Stimulated activated CD4-positive, alpha-beta T cell treated with anti-CD3 and anti-CD28 coated beads, Interleukin-1b, Interleukin-23, amount 100 ng/mL, for 4 hours (primary cell): ENCODE measurements at places on chromosomes 4 and X.

DNA sequence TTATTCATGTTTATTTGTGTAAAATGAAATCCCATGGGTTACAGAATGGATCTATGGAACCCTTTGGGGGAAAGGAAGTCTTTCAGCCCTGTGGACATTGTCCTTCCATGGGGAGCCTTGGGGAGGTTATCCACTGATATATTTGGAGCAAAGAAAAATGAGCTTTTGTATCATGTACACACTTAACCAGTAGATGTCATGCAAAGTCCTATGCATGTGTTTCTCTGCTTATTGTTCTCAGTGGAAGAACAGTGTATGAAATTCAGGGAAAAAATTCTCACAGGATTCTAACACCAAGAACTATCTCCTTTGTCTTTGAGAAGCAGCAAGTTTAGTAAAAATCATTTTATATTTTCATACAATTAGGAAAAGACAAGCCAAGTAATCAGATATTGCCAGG is 105.3 kb downstream of the DTHD1 start:
- no peak for DNase-seq

GRCh38 chrX:131063613-131064012 is 5.5 kb downstream of the ARHGAP36 start:
- no peak for DNase-seq

- no peak for DNase-seq
These were observed 24.8 kb downstream of the CYTL1 start for GRCh38 chr4:4994312-4995097.

GRCh38 chr4:128974136-128974581 is 119.2 kb downstream of the SCLT1 start:
- DNase-seq = no peak

DNA sequence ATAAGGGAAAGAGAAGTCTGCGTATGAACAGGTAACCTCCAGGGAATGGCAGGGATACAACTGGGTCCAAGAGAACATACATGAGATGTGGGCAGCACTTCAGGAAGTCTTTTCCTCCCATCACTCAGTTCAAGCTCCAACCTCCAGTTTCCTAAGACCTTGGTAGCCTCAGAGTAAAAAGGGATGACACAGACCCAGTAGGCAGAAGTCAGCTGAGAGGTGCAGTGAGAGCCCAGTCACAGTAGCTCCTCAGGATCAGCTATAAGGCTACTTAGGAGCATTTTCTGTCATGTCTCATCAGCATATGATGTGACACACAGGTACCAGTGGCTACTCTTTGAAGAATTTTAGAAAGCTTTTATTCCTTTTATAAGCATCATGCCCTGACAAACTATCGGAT is 12.5 kb upstream of the STS start:
- no peak for DNase-seq

GRCh38 chr4:7353846-7354610 is 80.7 kb downstream of the PSAPL1 start:
- DNase-seq = no peak

- DNase-seq = no peak
These were observed 240.8 kb downstream of the STK32B start for GRCh38 chr4:5292101-5292500.

DNA sequence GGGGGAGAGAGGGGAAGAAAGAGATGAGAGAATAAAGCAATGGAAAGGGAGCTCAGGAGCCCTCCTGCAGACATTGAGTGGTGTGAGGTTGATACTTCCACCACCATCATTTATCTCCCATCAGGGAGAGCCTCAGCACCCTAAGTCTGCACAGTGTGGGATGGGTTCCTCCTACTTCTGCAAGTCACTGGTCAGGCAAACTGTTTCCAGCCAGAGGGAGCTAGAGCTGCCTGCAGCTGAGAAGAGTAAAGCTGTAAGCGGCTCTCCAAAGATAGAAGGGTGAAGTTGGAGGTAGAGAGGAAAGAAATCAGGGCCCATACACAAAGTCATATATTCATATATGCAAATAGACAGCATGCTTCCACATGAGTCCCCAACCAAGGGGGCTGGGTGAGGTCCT is 21.9 kb upstream of the ZNF81 start:
- DNase-seq = no peak

DNA sequence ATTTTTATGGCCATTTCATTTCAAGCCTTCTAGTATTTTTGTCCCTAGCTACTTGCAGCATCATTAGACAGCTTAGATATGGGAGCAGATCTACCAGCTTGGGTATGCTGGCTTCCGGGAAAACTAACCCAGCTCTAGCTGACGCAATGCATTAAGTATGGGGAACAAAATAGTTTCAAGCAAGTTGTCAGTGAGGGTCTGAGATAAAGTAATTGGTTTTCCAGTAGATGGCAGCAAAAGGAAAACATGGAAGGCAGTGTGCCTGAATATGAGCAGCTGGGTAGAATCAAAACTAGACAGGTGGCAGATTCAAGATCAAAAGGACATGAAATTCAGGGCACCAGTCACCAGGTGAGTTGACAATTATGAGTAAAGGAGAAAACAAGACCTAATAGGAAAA is 340.9 kb upstream of the CTSO start:
- DNase-seq = no peak
